PC-9 (cell line): ENCODE measurements at places on chromosomes 12 and 14. TPM values are rescaled to one million over a fixed set of nuclear protein-coding genes. Genes with fewer than 3 reads are reported as not detected.
A peak's percentile ranks its signal among the peaks of the same experiment; 100 is the strongest.

- H3K36me3 ChIP-seq = no peaks in the 10 kb centered on the region
- no peak overlapping the region for H3K27ac ChIP-seq
- no peak overlapping the region for H3K4me3 ChIP-seq
- no peak for DNase-seq
Observed at GRCh38 chr14:32594766-32595165, 265.7 kb downstream of the AKAP6 start.

DNA sequence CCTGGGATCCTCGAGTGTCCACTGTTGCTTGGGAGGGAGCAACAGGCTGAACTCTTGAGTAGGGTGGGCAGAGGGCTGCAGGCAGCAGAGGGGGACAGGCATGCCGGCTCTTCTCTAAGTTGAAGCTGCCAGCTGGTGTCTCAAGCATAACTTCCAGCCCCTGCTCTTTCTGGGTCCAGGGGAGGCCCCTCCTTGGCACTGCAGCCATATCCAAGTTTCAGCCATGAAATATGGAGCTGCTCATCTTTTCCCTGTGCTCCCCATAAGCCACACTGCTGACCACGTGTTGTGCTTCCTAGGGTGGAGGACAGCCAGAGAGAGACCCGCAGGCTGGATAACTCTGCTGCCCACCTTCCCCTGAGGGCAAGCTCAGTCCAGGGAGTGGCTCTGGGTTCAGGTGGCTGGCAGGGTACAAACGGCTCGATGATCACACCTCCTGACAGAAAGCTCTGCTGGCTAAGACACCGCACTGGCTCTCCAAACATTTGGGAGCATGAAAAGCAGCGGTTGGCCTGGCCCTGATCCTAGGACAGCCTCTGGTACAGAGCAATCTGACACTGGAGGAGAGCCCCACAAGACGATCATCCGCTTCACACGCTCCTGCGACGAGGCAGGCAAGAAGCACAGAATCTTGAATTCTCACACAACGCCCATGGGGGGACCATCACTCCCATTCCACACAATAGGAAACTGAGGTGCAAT is 79.6 kb downstream of the PITPNM2 start:
- H3K36me3 ChIP-seq = no peaks in the 10 kb centered on the region
- H3K27ac ChIP-seq = peak overlapping the region; percentile 20; the same call in 1 of the 2 replicates
- H3K4me1 ChIP-seq = peaks cover 43% of the 10 kb centered on the region
- DNase-seq = no peak
- no peak overlapping the region for H3K4me3 ChIP-seq

GRCh38 chr14:29042551-29042950 is 276.0 kb downstream of the FOXG1 start:
- H3K4me1 ChIP-seq = no peaks in the 10 kb centered on the region
- no peaks in the 10 kb centered on the region for H3K27me3 ChIP-seq
- no peak for DNase-seq
- no peak overlapping the region for H3K4me3 ChIP-seq
- no peak overlapping the region for H3K27ac ChIP-seq
- H3K36me3 ChIP-seq = no peaks in the 10 kb centered on the region

DNA sequence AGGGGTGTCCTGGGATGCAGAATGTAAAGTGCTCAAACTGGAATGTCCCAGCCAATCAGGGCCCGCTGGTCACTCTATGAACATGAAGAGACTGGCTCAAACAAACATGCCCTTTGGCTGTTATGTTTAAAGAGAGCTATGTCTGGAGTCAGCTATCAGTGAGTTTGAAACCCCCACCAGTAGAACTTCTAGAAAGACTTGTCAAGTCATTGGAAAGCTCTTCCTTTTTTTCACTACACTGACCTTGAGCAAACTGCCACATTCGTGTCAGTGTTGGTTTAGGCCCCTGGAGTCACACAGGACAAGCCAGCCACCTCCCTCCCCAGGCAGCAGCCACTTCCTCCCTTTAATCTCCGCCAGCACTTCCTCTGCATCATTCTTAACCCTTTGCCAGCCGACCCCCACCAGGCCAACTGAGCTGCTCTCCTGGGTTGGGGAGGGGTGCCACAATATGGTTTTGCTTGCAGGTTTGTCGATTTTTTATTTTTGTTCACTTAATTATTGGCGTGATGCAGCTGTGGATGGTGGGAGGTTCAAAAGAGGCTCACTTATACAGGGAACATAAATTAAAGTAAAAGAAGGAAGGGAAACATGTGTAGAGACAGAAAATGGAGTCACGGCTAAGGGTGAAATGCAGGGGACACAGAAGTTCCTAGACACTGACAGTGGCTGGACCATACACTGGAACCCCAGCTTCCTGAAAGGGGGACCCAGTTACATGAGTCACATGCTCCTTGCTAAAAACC is 25.3 kb downstream of the CMKLR1 start:
- H3K36me3 ChIP-seq = no peaks in the 10 kb centered on the region
- DNase-seq = no peak
- H3K27me3 ChIP-seq = peaks cover 17% of the 10 kb centered on the region
- no peak overlapping the region for H3K4me3 ChIP-seq
- no peaks in the 10 kb centered on the region for H3K4me1 ChIP-seq

DNA sequence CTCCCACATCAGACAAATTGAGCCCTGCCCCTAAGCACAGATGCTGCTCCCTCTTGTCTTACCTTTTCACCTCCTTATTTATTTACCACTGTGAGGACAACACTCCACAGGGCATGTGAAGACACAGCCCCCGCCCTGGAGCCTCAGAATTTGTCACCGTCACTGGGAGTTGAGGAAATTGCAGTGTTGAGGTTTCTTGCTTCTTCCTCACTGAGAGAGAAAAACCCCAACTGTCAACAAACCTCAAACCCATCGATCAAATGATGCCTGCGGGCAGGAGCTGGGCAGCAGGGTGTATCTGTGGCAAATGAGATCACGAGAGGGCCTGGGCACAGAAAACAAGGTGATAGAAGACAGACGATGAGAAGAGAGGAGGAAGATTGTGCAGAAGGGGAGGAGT is 30.5 kb upstream of the PLEKHG3 start:
- no peak overlapping the region for H3K27ac ChIP-seq
- H3K36me3 ChIP-seq = no peaks in the 10 kb centered on the region
- H3K4me1 ChIP-seq = peaks cover 32% of the 10 kb centered on the region
- no peak overlapping the region for H3K4me3 ChIP-seq

- no peaks in the 10 kb centered on the region for H3K27me3 ChIP-seq
- no peak overlapping the region for H3K27ac ChIP-seq
- H3K36me3 ChIP-seq = no peaks in the 10 kb centered on the region
Observed at GRCh38 chr14:96888158-96888557, 91.0 kb downstream of the VRK1 start.

- H3K4me1 ChIP-seq = no peaks in the 10 kb centered on the region
- H3K27me3 ChIP-seq = peaks cover 25% of the 10 kb centered on the region
- no peak overlapping the region for H3K27ac ChIP-seq
Observed at GRCh38 chr12:108121728-108122471, 7.2 kb upstream of the WSCD2 start.

DNA sequence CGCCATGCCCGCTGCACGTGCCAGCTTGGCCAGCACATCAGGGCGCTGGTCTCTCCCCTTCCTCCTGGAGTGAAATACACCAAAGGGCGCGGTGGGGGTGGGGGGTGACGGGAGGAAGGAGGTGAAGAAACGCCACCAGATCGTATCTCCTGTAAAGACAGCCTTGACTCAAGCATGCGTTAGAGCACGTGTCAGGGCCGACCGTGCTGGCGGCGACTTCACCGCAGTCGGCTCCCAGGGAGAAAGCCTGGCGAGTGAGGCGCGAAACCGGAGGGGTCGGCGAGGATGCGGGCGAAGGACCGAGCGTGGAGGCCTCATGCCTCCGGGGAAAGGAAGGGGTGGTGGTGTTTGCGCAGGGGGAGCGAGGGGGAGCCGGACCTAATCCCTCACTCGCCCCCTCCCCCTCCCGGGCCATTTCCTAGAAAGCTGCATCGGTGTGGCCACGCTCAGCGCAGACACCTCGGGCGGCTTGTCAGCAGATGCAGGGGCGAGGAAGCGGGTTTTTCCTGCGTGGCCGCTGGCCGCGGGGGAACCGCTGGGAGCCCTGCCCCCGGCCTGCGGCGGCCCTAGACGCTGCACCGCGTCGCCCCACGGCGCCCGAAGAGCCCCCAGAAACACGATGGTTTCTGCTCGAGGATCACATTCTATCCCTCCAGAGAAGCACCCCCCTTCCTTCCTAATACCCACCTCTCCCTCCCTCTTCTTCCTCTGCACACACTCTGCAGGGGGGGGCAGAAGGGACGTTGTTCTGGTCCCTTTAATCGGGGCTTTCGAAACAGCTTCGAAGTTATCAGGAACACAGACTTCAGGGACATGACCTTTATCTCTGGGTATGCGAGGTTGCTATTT is 914 bp upstream of the CCND2 start:
- H3K36me3 ChIP-seq = no peaks in the 10 kb centered on the region
- H3K4me3 ChIP-seq = no peak overlapping the region
- no peak overlapping the region for H3K27ac ChIP-seq
- no peaks in the 10 kb centered on the region for H3K4me1 ChIP-seq
- H3K27me3 ChIP-seq = peaks cover 79% of the 10 kb centered on the region
- DNase-seq = no peak

GRCh38 chr12:123167329-123167728 is 16.4 kb upstream of the PITPNM2 start:
- H3K4me1 ChIP-seq = peaks cover 22% of the 10 kb centered on the region
- DNase-seq = no peak
- no peak overlapping the region for H3K27ac ChIP-seq
- no peaks in the 10 kb centered on the region for H3K27me3 ChIP-seq
- no peaks in the 10 kb centered on the region for H3K36me3 ChIP-seq
- no peak overlapping the region for H3K4me3 ChIP-seq

GRCh38 chr14:24094841-24095270 is 745 bp downstream of the PCK2 start:
- H3K4me3 ChIP-seq = peak overlapping the region; percentile 78
- peak overlapping the region; percentile 57 for H3K27ac ChIP-seq

DNA sequence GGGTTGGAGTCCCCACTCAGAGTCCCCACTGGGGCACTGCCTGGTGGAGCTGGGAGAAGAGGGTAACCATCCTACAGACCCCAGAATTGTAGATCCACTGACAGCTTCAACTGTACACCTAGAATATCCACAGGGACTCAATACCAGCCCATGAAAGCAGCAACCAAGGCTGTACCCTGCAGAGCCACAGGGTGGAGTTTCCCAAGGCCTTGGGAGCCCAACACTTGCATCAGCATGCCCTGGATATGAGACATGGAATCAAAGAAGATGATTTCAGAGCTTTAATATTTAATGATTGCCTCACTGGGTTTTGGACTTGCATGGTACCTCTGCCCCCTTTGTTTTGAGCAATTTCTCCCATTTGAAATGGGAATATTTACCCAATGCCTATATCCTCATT is 80.4 kb downstream of the RASSF9 start:
- no peak overlapping the region for H3K27ac ChIP-seq
- DNase-seq = no peak
- H3K4me1 ChIP-seq = no peaks in the 10 kb centered on the region
- H3K27me3 ChIP-seq = no peaks in the 10 kb centered on the region

- H3K27ac ChIP-seq = no peak overlapping the region
- H3K4me3 ChIP-seq = no peak overlapping the region
- no peaks in the 10 kb centered on the region for H3K4me1 ChIP-seq
Observed at GRCh38 chr12:103530307-103531066, 34.7 kb upstream of the C12orf42 start.

GRCh38 chr12:81962126-81962856 is 203.1 kb upstream of the PPFIA2 start:
- no peak overlapping the region for H3K27ac ChIP-seq
- no peak for DNase-seq
- no peak overlapping the region for H3K4me3 ChIP-seq
- H3K27me3 ChIP-seq = no peaks in the 10 kb centered on the region
- H3K36me3 ChIP-seq = no peaks in the 10 kb centered on the region

DNA sequence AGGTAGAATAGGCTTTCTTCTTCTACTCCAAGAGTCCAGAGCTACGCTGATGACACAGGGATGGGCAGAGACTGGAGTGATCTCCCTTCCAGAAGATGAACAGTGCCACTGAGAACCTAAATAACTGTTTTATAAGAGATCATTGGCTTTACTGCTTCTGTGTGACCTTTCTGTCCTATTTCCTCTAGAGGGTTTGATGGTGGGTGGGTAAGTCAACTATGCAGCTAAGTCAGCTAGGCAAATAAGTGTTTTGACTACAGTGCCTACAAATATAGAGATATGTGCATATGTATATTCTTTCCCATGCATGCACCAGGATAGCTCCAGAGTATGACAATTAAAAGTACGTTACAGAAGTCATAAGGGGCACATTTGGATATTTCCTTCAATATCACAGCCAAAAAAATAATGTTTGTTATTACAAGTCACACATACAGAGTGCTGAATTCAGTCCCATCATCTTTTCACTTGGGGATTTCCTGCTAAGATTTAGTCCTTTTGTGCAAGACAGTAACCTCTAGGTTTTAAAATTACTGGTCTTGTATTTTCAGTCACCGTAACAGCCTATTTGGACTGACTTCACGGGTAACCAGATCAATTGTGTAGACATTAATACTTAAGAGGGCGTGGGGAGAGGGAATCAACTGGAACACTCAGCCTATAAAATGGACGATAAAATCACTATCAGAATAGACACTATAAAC is 412.6 kb upstream of the SOX5 start:
- H3K4me3 ChIP-seq = no peak overlapping the region
- H3K27me3 ChIP-seq = no peaks in the 10 kb centered on the region
- H3K36me3 ChIP-seq = no peaks in the 10 kb centered on the region

- no peak overlapping the region for H3K4me3 ChIP-seq
- peaks cover 31% of the 10 kb centered on the region for H3K4me1 ChIP-seq
- H3K27me3 ChIP-seq = no peaks in the 10 kb centered on the region
- DNase-seq = peak; percentile 73
- H3K27ac ChIP-seq = peak overlapping the region; percentile 78
- no peaks in the 10 kb centered on the region for H3K36me3 ChIP-seq
Observed at GRCh38 chr12:57166971-57167371, 19.6 kb upstream of the LRP1-AS start.

- H3K27ac ChIP-seq = no peak overlapping the region
- H3K27me3 ChIP-seq = no peaks in the 10 kb centered on the region
- no peaks in the 10 kb centered on the region for H3K4me1 ChIP-seq
- no peak for DNase-seq
- no peaks in the 10 kb centered on the region for H3K36me3 ChIP-seq
Observed at GRCh38 chr12:19659501-19659900, 220.2 kb downstream of the AEBP2 start.

DNA sequence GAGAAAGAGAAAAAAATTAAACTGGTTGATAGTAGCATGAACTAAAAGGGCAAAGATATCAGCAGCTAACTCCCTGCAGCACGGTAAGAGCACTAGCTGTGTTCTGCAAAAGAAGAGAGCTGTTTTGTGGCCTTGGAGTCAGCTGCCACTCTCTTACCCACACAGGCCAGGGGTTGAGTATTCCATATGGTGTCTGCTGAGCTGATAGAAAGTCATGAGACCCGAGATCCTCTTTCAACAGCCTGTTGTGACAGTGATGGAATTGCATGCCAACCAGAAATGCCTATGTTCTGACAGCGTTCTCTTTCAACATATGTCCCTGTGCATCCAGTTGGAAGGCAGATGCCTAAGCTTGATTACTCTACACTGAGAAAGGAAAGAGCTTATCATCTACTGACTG is 39.9 kb downstream of the TMTC1 start:
- H3K27ac ChIP-seq = no peak overlapping the region
- H3K36me3 ChIP-seq = no peaks in the 10 kb centered on the region
- DNase-seq = no peak
- H3K4me1 ChIP-seq = no peaks in the 10 kb centered on the region

The SLC17A8 gene
- not detected in 2 replicates for total RNA-seq

The BMP4 gene
- total RNA-seq = 62.4 and 63.5 TPM in 2 replicates

The DCN gene
- total RNA-seq = not detected in 2 replicates

The EP400 gene
- 45.0 and 50.3 TPM in 2 replicates for total RNA-seq

The PTCSC3 gene
- total RNA-seq = not detected in 2 replicates

The KRT73 gene
- total RNA-seq = not detected in 2 replicates

The KCNA5 gene
- not detected in 2 replicates for total RNA-seq
